ENCODE measurements at places on chromosomes 7 and 10. TPM values are rescaled to one million over a fixed set of nuclear protein-coding genes. Genes with fewer than 3 reads are reported as not detected.
A peak's percentile ranks its signal among the peaks of the same experiment; 100 is the strongest.

DNA sequence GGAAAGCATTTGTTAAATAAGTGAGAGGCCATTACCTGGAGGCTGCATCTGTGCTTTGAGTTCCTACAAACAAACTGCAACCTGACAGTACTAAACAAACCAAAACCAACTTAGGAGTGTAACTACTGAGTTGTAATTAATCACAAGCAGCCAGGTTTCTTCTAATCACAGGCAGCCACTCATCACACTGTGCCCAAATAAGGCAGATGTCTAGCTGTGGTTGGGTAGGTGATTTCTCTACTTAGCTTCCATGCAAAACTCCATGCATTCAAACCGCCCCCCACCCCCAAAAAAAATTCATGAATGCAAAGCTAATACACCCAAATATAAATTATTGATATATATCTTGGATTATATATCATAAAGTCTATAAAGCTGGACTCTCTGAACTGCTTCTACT lies 461.1 kb downstream of the ARL4A start:
- DNase-seq: no peak

DNA sequence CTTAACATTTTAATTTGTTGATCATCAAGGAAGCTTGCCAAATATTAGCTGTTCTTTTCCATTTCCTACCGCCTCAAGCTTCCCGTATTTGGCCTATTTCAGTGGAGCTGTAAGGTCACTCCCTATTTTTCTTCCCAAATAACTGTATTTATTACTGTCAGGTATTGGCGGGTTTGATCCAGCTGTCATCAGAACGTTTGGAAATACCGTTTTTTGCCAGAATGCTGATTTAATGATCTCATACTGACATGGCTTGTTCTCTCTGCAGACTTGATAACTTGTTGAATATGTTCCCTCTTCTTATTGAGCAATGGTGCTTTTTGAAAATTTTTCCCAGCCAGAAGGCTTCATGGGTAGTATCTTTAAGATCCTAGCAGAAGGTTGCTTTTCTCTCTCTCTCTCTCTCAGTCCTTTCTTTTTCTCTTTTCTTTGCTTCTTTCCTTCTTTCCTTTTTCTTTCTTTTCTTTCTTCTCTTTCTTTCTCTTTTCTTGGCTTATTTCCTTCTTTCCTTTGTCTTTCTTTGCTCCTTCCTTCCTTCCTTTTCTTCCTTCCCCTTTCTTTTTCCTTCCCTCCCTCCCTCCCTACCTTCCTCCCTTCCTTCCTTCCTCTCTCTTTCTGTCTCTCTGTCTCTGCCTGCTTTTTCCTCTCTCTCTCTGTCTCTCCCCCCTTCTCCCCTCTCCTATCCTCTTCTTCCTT lies 42.1 kb downstream of the CUX1 start:
- DNase-seq: no peak

DNA sequence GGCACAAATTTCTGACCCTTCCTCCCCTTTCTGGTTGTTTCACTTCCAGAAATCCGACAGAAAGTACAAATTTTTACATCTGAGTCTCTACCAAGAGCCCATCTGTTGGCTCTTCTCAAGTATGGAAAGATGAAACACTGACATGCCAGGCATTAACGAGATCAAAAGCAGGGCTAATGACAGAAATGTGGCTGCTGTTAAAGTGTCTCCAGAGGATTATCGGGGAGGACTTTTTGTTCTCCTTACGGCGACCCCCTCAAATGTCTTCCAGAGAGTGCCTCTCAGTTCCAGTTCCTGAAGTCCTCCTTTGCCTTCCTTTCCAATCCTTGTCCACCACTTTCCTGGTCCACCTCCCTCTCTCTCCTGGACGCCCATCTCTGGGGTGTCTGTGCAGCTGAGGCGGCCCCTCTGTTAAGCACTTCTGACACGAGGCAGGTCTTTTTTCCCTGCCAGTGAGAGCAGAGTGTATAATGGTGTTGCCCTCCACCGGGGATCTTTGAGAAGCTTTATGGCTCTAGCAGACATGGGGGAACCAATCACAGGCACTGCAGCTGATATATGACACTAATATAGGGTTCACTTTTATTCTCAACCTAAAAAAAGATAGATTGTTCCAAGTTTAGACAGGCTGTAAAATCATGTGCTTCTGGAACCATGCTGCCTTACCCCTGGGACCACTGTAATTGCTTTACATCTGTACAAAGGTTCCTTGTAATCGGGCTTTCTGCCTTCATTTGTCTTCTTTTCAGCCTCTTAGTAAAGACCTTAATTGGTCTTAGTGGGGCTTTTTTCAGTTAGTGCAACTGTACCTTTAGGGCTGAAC lies 757.1 kb downstream of the AUTS2 start:
- DNase-seq: no peak

Gene TOMM7
- 253 TPM for polyA plus RNA-seq

DNA sequence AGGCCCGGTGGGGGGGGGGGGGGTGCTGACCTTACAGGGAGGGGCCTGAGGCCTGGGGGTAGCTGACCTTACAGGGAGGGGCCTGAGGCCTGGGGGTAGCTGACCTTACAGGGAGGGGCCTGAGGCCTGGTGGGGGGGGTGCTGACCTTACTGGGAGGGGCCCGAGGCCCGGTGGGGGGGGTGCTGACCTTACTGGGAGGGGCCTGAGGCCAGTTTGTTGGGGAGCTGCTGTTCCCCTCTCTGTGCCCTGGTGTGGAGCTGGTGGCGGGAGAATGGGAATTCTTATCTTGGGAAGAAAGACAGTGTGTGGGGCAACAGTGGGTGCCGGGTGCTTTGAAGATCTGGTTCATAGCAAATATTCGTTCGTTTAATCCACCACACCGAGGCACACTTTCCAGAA lies 46.6 kb upstream of the CFAP46 start:
- DNase-seq: no peak

Gene SFTPD
- polyA plus RNA-seq: 0.12 TPM

Gene ACSM6
- polyA plus RNA-seq: not detected

- DNase-seq: no peak
Observed at GRCh38 chr10:122986335-122986734, 6.1 kb downstream of the PSTK start.

Gene MOSPD3
- 10.4 TPM for polyA plus RNA-seq

- no peak for DNase-seq
Observed at GRCh38 chr7:141231018-141231792, 157.3 kb downstream of the TMEM178B start.

Gene FXYD4
- polyA plus RNA-seq: not detected

- DNase-seq: no peak
Observed at GRCh38 chr7:134470864-134471263, 12.0 kb upstream of the AKR1B1 start.

- no peak for DNase-seq
Observed at GRCh38 chr10:83078645-83079044, 1060.7 kb upstream of the GHITM start.

Gene HOXA4
- polyA plus RNA-seq: 0.69 TPM

Gene IMPDH1
- 16.6 TPM for polyA plus RNA-seq

GRCh38 chr7:116138202-116138801 lies 72.0 kb upstream of the TES start:
- DNase-seq: no peak

Gene TMEM213
- not detected for polyA plus RNA-seq

DNA sequence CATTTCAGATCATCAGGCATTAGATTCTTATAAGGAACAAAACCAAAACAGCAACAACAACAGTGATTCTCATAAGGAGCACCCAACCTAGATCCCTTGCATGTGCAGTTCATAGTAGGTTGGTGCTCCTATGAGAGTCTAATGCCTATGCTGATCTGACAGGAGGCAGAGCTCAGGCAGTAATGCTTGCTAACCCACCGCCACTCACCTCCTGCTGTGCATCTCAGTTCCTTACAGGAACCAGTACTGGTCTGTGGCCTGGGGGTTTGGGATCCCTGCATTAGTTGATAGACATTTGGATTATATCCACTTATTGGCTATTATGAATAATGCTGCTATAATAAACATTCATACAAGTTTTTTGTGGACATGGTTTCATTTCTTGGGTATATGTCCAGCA lies 14.0 kb downstream of the MKLN1 start:
- no peak for DNase-seq

- DNase-seq: peak; percentile 61
Observed at GRCh38 chr10:96789571-96790108, 42.5 kb upstream of the LCOR start.

GRCh38 chr10:70191161-70191971 lies 21.1 kb upstream of the SAR1A start:
- DNase-seq: no peak

DNA sequence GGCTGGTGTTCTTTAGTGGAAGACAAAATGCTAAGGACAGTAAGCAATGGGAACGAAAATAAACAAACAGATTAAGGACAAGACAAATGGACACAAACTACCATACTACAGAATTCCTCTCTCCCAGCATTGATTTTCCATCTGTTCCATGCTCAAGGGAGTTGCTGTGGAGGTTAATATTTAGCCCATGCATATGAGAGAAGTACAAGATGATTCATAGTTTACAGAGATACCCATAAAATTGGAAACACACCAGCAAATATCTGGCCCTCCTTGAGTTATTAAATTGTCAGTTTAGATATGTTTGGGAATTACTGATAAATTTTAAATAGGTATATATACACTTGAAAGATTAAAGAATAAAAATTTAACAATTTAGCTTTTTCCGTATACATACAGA lies 69.8 kb downstream of the GLI3 start:
- no peak for DNase-seq

Gene TMEM270
- not detected for polyA plus RNA-seq

GRCh38 chr7:16399265-16399831 lies 22.0 kb downstream of the CRPPA start:
- no peak for DNase-seq

GRCh38 chr7:34296663-34297062 lies 361.4 kb upstream of the NPSR1 start:
- no peak for DNase-seq

Gene KNDC1
- polyA plus RNA-seq: not detected

- DNase-seq: no peak
Observed at GRCh38 chr7:47298636-47299035, 283.3 kb downstream of the TNS3 start.

Gene SLC18A2
- 0.14 TPM for polyA plus RNA-seq

Gene HYAL4
- not detected for polyA plus RNA-seq

DNA sequence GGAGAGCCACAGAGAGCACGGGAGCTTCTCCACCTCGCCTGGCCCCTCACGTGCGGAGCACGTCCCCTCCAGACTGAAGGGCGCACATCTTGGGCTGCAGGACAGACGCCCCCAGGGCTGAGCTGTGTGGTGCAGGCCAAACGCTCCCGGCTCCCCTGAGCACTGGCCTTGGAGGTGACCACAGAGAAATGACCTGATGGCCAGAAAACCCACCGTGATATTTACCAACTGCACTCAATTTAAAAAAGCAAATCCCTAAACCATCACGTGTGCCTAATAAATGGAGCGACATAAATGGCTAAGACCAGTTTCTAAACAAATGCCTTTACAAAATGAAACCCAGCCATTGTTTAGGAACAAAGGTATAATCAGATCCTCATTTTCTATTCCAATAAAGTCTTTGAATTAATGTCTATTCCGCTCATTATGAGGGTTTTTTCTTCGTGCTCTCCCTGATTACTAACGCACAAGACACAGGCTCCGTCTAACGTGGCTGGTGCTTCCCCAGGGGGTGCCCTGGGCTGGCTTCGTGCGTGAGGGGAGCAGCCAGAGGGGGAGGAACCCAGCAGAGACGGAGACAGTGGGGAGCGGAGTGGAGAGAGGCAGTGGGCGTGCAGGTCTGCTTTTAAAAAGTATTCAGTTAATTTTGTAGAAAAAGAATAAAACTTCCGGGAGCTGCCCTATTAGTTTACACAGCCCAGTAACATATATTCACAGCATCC lies 190.3 kb downstream of the DNAJB6 start:
- DNase-seq: no peak

DNA sequence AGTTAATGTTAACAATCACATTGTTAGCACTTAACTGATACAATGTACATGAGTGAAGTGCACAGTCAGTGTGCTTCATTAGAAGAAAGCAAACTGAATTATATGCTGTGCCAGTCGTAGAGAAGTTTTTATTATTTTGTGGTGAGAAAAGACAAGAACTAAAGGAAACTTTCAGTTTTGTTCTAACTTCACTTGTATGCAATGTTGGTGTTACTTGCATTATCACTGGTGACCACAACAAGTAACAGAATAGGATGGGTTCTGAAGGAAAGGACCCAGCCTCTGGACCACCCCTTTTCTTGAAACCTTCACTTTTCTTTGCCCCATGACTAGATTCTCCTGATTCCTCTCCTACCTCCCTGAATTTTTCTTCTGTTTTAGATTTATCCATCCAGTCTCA lies 123.3 kb upstream of the GAD2 start:
- DNase-seq: no peak

DNA sequence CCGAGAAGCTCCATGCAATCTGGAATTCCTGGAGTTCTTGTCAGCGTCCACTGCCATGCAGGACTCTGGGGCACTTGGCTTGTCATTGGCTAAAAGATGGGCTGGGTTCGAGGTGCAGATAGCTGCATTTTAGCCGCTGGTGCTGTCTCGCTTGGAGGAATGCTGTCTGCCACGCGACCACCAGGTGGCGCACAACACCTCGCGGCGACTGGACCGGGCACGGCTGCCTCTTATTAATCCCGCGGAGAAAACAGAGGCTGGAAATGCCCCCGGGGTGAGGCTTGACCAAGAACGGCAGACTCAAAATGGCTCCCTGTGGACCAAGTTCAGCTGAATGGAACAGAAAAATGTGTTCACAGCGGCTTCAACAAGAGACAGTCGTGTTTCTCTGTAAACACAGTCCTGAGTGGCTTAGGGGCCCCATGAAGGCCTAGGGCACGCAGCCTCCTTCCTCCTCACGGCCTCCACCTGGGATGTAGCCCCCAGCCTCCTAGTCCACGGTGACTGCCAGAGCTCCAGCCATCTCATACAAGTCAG lies 46.2 kb downstream of the AOC1 start:
- peak; percentile 90 for DNase-seq

Gene ACTL6B
- polyA plus RNA-seq: not detected

DNA sequence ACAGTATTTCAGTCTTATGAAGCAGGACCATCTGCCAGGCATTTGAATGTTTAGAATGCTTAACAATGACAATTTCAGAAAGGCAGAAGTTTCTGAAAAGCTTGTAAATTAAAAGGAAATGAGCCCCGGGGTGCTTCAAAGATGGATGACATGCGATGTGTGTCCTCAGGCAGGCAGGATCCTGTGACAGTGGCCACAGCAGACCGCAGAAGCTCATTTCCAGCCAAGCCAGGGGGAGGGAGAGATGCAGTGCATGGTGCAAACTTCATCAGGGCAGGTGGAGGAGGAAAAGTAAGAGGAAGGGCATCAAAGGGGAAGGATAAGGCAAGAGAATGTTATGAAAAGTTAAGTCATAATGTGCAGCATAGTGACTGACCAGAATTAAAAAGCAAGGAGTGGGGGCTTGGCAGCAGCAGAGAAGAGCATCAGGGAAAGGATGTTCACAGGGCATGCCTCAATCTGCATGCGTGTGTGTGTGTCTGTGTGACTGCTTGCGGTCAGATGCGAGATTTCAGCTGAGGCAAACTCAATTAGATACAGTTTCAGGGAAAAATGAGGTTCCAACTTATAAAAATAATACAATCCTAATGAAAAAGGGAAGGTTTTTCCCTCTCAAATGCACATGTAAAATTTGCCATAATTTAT lies 173.7 kb downstream of the COBL start:
- DNase-seq: no peak

Gene TMEM176A
- polyA plus RNA-seq: 10.2 TPM

Gene FGL2
- polyA plus RNA-seq: 5.3 TPM

GRCh38 chr7:113402005-113402404 lies 283.7 kb upstream of the SMIM30 start:
- no peak for DNase-seq

Gene PTPRZ1
- polyA plus RNA-seq: 0.53 TPM

Gene SPRN
- polyA plus RNA-seq: 0.11 TPM

- no peak for DNase-seq
Observed at GRCh38 chr7:73717991-73718405, 1.5 kb downstream of the STX1A start.
